ENCODE measurements at places on chromosomes 16 and 17.
A peak's percentile ranks its signal among the peaks of the same experiment; 100 is the strongest.

DNA sequence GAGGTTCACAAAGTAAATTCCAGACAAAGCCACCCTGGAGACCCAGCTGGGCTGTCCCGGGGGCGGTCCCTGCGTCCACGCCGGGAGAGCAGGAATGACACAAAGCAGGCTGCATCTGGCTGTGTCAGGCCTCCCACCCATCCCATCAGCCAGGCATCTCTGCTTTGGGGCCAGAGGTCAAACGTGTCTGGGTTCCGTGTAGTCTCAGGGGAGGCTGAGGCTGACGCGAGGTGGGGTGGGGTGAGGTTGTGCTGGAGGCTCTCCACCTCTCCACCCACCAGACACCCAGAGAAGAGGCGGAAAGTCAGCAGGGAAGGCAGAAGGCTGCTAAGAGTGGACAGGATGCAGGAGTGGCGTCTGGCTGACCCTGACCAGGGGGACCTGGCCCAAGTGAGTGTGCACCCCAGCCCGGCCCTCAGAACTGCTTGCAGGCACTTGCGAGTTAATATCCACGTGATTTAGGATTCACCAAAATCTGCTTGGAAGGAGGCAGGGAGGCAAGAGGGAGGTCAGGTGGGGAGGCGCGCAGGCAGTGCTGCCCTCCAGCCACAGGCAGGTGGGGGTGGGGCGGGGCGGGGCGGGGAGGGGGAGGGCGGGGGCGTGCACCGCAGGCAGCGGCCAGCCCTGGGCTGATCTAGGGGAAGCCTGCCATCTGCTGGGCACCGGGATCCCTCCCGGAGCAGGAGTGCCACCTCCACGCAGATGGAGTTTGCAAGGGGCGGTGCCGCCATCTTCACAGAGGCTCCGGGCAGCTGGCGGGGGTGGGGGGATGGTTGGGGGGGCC lies 44.3 kb downstream of the TBC1D16 start:
- DNase-seq, result peak; percentile 93

- DNase-seq, result peak; percentile 31
These were observed 1.8 kb downstream of the KCNJ2 start for GRCh38 chr17:70171159-70171558.

DNA sequence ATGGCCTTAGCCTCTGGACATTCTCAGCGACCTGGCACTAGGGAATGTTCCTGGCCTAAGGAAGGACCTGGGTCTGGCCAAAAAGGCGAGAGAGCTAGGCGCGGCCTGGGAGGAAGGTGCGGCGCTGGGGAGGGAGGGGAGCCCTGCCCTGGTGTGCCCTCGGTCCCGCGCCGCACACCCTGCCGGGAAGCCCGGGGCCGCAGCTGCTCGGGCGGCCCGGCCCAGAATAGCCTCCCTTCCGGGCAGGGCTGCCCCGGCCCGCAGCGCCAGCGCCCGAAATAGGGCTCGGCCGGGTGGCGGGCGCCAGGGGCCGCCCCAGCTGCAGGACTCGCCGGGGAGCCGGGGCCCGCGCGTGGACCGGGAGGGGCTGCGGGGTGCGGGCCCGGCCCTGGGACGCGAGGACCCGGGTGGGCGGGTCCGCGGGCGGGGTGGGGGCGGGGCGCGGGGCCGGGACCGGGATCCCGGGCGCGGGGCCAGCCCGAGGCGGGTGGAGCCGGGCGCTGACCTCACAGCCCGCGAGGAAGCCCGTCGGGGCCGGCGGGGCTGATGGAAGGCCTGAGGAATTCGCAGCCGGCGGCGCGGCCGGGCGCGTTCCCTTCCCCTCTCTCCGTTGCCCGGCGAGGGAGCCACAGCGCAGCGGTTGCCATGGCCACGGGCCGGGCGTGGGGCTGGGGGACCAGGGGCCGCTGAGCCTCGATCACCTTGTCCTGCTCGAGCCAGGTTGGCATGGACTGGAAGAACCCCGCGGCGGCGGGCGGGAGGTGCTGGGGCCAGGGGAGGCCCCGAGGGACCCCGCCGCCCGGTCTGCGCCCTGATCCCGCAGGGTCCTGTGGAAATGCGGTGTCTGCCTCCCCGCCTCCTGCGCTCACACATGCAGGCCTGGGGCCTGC lies 18.1 kb downstream of the SOCS3 start:
- peak; percentile 95 for DNase-seq

DNA sequence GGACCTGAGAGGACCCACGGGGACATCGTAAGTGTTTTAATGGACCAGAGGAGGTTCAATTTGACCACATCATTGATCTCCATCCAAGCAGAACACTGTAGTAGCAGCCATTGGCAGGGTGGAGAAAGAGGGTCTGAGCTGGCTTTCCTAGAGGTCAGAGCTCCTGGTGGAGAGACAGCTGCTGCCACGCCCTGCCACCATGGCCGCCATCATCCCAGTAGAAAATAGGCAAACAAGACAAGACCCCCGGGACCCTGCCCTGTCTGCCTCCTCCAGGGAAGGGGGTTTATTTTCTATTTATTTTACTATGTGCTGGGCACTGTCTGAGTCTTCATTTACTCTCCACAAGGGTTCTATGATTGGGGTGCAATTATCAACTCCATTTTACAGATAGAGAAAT lies 11.4 kb upstream of the ITGA3 start:
- DNase-seq, result no peak

- DNase-seq, result no peak
These were observed 226.7 kb upstream of the N4BP1 start for GRCh38 chr16:48836636-48837035.

GRCh38 chr17:40500709-40501108 lies 714 bp downstream of the TNS4 start:
- DNase-seq, result no peak

DNA sequence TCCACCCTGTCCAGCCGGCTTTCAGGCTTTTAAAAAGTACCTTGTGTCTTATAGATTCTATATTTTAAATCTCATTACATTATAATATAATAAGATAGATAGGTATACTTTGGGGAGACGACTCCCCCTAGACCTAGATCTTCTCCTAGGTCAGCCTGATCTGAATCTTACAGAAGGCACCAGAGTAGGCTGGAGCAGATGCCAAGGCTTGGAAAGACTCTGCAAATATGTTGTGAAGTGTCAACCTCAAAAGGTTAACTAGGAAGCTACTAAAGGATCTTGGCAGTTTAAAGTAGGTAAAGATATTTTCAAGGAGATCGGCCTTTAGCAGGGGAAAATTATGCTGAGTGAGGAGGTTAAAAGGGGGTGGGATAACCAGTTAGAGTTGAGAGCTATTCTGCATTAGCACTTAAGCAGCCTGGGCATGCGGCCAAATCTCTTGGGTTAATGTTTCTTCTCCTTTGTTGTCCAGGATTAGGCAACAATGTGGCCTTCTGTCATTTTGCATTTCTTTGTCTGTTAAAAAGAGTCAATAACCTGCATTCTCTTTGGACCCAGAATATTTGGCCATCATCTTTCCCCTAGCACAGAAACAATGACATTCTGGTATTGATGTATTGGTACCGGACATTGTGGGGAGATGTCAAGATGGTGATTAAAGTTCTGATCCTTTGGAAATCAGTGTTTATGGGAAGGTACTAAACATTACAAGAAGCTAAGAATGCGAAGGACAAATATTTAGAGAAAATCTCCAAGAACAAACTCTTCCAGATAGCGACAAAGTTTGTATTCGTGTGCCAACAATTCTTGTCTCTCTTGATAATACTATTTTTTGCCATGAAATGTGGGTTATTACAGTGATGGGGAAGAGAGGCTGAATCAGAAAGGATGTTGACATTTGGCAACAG lies 51.2 kb upstream of the DHX40 start:
- peak; percentile 92 for DNase-seq

DNA sequence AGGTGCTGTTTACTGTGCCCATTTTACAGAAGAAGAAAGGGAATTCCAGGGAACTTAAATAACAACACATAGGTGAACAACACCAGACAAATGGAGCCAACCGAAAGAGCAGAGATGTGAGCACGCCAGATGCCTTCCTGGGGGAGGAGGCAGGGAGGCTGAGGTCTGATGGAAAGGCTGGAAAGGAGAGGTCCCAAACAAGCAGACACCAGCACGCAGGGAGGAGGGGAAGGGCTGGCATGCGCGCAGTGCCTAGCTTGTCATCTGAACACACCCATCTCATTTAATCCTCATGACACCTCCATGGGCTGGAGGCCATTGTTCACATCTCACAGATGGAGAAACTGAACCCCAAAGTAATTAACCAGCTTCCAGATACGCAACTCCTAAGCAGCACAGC lies 20.9 kb upstream of the CACNG5 start:
- no peak for DNase-seq

GRCh38 chr17:10295728-10296343 lies 77.0 kb downstream of the MYH13 start:
- peak; percentile 55 for DNase-seq

DNA sequence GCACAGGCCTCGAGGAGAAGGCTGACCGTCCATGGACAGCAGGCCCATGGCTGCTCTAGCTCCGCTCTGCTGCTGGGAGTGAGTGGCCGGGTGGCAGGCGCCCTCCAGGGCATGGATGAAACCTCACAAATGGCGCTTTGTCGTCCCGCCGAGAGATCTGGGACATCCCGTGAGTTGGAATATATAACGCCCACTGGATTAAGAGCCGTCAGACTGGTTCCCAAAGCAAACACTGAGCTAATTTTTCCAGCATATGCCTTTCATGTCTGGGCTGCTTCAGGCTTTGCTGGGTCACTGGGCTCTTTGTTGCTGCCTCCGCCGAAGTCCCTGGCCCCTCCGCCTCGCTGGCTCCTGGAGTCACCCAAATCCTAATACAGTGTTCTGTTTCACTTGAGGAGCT lies 266.3 kb downstream of the FOXL1 start:
- DNase-seq, result no peak

- DNase-seq, result no peak
These were observed 941.5 kb upstream of the EEF2KMT start for GRCh38 chr16:6038941-6039645.

DNA sequence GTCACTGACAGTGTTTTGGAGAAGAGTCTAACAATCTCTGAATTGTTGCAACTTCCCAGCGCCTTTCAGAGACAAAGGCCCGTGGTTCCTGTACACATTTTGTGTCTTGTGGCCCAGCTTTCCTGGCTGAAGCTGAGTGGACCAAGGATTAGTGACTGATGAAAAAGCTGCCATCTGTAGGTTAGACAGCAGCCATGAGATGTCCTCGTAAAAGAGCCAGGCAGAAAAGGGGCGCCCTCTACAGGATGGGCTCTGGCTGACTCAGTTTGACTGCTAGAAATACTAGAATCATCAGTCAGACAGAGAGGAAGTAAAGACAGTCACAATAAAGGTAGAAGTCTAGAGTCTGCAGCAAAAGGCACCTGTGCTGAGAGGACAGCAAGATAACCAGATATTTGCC lies 26.5 kb upstream of the NF1 start:
- DNase-seq, result peak; percentile 9

GRCh38 chr16:67260426-67261063 lies 11.8 kb downstream of the SLC9A5 start:
- peak; percentile 83 for DNase-seq

GRCh38 chr16:19283637-19284036 lies 1.9 kb upstream of the CLEC19A start:
- no peak for DNase-seq

DNA sequence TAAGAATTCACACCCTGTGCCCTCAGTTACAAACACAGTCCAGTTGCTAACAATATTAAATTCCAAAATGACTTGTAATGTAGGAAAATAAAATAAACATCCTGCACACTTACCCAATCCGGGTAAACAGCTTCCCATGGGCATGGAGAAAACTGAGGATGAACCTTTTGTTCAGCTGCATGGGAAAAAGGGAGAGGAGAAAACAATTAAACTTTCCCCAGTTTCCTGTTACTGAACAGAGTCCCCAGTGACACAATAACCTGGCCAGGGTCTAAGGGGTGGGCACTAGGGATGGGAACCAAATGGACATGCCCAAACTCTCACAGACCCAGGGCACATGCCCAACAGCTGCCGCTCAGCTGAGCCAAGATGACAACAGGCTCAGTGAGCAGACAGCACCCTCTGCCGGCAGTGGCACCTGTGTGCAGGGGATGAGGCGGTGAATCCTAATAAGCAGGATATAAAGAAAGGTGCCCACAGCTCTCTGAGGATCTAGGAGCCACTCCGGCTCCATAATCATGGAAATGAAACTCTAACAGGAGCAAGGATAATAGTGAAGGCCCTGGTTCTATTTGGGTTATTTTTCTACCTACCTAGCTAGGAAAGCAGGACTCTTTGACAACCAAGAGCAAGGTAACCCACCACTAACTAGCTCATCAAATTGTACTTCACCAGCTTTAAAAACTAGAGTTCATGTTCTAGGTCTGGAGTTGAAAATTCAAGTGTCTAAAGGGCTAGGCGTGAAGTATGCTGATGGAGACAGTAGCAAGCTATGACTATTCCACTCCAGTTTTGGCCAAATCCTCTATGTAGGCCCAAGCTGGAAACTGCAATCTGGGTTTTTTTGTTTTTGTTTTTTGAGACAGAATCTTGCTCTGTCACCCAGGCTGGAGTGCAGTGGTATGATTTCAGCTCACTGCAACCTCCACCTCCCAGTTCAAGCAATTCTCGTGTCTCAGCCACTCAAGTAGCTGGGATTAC lies 58.8 kb downstream of the SMG6 start:
- DNase-seq, result peak; percentile 93

DNA sequence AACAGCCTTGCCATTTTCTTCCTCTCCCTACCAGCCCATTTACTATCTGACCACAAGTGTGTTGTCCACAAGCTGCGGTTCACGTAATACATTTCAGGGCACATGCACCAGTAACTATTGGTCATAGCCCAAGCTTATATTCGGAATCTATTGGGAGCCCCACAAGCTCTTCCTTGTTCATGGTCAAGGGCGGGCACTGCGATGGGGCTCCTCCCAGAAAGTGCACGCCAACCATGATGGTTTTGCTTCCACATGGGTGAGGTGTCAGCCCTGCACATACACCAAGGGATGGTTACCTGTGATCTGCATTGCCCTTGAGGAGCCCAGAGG lies 12.1 kb downstream of the THRA start:
- DNase-seq, result no peak

DNA sequence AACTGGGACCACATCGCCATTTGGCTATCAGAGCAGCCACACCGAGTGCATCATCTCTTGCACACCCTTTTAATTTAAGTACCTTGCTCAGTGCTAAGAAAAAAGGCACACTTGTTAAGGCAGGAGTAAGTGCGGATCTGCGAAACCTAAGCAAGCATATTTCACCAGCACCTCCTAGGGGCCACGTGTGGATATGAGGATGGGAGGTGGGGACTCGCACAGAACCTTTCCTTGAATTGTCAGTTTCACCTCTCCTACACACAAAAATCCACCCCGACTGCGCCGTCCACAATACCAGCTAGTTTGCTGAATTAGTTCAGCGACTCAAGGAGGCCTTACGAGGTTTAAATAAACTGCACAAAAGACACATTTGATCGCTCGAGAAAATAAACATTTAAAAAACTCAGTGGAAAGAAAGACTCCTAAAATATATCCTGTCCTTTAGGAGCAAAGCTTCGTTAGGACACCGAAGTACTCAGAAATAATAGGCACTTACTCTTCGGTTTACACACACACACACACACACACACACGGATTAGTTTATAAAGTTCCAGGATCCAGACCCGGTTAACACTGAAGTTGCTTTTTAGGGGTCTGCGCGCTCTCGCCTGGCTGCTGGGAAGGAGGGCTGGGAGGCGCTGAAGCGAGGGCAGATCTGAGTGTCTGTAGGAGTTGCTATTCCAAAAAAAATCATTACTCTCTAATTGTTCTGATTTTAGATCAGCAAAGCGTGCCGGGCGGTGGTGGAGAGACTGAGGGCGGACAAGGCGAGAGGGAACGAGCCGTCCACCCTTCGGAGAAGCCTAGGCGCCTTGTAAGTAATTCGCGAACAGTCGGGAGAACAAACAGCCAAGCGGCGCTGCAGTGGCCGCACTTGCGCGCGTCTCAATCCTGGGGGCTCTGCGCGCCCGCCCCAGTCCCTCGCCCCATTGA lies 1.0 kb upstream of the KCNJ2 start:
- peak; percentile 92 for DNase-seq

- DNase-seq, result peak; percentile 12
These were observed 1247.6 kb downstream of the CDH8 start for GRCh38 chr16:60788631-60789030.

Measured in astrocyte of the hippocampus (primary cell).